ENCODE measurements at places on chromosomes 13 and 19. TPM values are rescaled to one million over a fixed set of nuclear protein-coding genes. Genes with fewer than 3 reads are reported as not detected.

The PROZ gene
- total RNA-seq: 0.17 TPM

The SIGLEC12 gene
- not detected for total RNA-seq

The CEBPA gene
- total RNA-seq: 0.19 TPM

DNA sequence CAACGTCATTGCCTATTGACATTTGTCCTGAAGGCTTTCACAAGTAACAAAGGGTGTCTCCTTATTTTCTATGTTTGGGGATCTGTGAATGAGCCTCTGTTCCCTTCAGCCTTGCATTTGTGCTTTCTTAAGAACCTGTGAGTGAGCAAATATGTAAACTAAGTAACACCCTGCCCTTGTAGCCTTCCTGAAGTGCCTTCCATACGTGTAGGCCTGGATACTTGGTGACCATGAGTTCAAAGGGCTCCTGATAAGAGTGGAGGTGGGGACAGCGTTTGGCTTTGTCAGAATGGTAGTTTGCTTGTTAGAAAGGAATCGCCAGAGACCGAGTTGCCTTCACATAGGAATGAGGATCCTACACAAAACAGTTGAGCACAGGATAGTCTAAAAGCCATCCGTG is 14.5 kb upstream of the CCDC97 start:
- no peak for DNase-seq

DNA sequence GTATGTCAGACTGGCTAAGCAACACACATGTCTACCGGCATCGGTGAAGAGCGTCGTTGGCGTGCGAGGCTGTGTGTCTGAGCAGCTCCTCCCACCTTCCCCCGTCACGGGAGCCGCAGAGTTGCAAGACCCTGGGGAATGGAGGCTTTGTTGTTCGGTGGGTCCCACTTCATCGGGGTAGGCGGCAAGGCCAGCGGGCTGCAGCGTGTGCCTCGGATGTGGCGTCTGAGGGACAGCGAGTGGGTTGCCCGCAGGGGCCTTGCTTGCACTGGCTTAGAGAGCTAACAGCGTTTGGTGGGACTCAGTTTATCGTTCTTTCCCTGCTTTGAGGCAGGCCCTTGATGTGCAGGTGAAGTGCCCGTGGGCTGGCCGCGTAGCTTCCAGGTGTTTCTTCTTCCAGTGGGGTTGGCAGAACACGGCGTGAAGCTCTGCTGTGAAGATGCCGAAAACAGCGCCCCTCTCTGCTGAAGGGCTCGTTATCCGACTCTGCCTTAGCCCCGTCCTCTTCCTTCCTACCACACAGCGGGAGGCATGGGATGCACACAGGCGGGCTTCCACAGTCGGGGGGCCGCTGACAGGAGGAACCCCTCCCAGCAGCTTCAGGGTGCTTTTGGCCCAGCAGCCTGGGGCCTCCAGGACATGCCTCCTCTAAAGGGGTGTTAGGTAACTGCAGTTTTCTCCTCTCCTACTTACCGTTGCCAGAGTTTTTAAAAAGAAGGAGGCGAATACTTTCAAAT is 85.2 kb downstream of the ATP11A start:
- no peak for DNase-seq

DNA sequence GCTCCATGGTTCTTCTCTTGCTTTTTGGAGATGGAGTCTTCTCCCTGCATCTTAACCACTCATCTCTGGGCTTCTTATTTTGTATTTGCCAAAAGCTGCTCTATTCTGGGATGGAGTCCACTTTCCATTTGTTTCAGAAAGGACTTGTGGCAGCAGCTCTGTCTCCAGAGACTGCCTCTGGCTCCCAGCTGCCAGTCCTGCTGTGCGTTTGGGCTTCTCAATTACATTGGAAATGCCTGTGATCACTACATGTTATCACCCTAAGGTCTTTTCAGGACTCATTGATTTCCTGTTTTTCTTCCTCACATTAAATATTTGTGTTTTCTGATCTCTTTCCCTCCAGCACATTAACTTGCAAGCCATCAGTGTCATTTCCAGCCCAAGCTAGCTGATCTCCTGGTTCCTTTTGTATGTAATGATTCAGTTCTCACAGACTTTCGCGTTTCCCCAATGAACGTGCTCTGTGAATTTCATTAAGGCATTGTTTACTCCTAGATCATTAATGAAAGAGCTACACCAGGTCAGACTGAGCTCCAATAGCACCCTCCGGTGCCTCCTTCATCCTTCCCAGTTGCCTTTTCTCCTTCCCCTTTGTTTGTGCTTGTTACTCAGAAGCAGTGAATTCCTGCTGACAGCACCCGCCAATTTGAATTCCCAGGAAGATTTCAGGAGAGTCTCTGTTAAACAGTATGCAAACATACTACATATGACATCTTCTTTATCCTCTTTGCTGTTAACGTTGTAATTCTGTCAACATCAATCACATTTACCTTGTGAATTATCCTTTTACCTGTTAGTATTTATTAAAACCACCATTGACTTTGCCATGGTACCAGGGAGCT is 3.0 kb downstream of the CBY2 start:
- DNase-seq: no peak

GRCh38 chr13:110699148-110700145 is 6.5 kb downstream of the CARS2 start:
- DNase-seq: peak; percentile 53

GRCh38 chr13:29496241-29496712 is 99.2 kb downstream of the SLC7A1 start:
- DNase-seq: no peak

DNA sequence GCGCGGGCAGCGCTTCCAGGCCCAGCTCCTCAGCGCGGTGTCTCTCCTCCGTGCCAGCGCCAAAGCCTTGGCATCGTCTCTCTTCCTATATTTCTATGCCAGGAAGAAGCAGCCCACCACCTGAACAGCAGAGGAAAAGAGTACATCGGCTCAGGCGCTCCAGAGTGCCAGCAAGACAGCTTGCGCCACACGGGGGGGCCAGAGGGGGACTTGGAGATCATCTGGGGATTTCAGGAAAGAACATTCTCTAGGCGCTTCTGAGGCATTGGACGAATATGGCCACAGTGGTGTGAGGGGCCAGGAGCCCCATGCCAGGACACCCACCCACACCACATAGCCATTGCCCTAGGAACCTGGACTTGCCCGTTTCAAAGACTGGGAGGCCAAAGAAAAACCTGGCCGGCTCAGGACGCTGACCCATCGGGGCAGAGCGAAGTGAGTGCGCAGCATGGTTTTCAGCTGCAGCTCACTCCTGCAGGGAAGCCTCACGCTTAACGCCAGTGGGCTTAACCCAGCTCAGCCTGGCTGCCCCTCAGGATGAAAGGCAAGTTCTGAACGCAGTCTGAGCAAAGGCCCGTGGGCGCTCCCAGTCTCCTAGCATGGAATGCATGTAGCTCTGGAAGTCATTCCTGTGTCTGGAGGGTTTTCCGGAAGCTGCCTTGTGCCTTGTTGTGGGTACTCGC is 62.1 kb downstream of the GGACT start:
- no peak for DNase-seq

- DNase-seq: peak; percentile 90
These were observed 1.2 kb downstream of the RABAC1 start for GRCh38 chr19:41957838-41958366.

DNA sequence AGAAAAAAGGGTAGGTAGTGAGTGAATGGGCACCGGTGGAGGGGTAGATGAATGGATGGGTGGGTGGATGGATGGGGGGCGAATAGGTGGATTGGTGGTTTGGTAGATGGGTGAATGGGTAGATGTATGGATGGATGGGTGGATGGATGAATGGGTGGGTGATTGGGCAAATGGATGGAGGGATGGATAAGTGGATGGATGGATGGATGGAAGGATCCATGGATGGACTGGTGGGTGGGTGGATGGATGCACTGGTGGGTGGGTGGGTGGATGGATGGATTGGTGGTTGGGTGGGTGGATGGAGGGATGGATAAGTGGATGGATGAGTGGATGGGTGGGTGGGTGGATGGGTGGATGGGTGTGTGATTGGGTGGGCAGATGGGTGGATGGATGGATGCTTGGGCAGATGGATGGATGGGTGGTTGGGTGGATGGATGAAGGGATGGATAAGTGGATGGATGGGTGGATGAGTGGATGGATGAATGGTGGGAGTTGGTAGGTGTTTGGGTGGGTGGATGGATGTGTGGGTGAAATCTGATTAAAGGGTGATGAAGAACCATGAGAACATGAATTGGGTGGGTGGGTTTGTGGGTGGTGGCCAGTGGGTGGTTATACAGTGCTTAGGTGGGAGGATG is 2.3 kb downstream of the ANKRD24 start:
- no peak for DNase-seq
